ENCODE measurements at places on chromosomes 3 and 15.

DNA sequence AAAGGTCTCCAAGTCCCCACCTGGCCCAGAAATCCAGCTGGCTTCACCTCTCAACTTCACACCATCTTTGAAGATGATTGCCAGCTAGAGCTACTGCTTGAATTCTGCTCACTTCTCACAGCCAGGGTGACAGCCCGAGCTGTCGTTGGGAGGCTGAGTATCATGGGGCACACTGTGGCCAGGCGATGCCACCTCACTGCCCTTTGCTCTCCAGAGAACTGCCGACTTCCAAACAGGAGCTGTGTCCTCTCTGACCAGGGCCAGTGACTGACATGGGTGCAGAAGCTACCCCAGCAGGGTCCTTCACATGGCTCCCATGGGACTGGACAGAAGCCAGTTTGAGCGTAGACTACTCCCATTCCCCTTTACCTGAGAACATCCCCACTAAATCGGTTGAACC is 254.0 kb downstream of the GABRB3 start:
- DNase-seq, result no peak

- DNase-seq, result no peak
Observed at GRCh38 chr3:152174876-152175527, 93.7 kb upstream of the MBNL1 start.

DNA sequence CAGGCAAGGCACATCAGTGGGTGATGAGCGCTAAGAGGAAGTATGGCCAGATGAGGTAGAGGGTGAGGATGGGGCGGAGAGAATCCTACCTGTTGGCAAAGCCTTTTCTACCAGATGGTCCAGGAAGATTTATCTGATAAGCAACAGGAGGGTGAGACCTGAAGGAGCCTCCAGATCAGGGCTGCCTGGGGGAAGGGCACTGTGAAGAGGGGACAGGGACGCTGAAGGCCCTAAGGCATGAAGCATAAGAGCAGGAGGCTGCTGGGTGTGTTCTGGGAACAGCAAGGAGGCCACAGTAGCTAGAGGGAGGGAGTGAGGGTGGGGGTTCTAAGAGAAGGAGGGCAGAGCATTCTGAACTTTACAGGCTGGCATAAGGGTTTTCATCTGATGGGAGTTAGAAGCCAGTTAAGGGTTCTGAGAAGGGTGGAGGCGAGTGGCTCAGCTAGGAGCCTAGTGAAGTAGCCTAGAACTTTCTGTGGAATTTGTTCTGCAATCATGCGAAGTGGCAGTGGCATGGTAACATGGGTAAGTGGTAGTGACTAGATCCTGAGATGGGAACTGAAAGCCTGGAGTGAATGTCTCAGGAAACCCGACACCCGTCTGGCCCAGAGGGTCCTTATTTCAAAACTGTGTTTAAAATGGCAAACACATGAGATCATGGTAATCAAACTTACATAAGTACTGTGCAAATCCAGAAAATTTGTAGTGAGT is 29.9 kb downstream of the CGNL1 start:
- no peak for DNase-seq

DNA sequence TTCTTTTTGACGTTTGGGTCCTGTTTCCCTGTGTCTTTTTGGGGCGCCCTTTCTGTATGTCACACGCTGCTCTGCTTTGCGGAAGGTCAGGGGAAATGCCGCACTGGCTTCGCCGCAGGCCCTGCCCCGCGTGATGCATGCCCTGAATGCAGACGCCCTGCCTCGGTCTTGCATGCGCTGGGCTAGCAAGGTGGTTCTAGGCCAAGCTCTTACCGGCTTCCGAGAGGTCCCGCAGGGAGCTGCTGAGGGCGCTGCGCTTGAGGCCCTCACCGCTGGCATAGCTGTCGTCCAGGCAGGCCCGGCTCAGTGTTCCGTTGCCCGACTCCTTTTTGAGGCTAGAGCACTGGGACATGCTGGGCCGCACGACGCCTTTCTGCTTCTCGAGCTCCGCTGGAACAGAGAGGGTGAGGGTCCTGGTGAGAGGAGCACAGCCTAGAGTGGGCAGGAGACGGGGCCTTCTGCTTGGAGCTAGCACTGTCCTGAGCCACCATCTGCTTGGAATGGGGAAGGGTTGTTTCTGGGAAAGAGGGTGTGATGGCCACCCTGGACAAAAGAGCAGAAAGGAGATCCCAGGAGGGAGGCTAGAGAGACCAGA is 66.9 kb upstream of the RPL32 start:
- DNase-seq, result no peak

DNA sequence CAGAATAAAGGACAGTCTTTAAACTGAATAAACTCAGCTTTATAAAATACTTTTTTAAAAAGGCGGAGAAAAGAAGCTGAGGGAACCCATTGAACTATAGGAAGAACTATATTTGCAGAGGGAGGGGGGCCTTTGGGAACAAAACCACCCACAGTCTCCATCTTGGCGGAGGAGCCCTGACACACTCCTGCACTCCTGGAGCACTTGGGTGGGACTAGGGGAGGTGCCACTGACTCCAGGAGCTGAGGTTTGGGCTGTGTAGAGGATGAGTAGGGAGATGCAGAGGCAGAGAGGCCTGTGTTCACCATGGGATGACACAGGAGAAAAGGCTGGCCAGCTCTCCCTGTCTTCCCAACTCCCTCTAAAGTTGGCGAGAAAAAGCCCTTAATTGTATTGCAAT is 35.8 kb downstream of the IFT122 start:
- no peak for DNase-seq

DNA sequence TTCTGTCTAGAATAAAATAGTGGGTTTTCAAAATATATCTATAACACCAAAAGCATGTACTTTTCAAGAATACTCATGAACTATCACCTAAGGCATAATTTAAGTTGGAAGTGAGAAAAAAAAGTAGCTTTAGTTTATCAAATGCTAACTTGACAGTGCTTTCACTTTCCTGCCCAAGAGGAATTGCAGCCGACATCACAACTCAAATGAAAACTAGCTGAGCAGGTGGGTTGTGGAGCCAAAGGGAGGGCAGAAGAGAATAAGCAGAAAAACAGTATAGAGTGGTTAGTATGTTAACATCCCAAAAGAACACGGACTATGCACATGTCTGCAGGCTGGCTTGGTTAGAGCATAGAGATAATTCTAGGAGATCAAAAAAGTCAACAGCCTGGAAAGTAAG is 120.9 kb downstream of the NEDD4 start:
- no peak for DNase-seq

- peak; percentile 29 for DNase-seq
Observed at GRCh38 chr3:128383316-128384235, 83.1 kb downstream of the DNAJB8 start.

DNA sequence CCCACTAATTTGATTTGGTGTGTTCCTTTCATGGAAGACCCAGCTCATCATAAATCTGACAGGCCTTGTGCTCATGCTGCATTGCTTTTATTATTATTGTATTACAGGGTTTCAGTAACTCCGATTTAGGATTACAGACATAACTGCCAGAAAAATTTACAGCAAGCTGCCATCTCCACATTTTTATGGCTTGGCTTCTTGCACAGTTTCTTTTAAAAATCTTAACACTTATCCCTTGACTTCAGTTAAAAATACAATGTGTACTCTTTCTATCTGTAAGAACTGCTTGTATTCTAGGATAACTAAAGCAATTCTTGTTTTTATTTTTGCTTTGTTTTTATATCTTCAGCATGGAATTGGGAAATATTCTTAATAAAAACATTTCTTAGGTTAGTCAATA is 612.2 kb downstream of the DIPK2A start:
- no peak for DNase-seq

DNA sequence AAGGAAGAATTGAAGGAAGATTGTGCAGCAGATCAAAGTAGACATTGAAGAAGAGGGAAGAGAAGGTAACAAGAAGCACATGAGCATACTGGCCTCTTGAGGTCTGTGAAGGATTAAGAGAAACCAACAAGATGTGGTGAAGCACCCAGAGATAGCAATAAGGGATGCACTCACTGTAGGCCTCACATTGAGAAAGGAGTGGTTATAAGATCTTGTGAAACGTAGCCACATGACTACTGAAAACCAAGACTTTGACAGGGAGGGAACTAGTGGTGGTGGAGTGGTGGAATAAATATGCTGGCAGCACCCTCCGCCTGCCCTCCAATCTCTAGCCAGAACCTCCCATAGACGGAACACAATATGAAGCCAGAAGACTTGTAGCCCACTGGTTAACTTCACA is 651.2 kb downstream of the DIPK2A start:
- no peak for DNase-seq

DNA sequence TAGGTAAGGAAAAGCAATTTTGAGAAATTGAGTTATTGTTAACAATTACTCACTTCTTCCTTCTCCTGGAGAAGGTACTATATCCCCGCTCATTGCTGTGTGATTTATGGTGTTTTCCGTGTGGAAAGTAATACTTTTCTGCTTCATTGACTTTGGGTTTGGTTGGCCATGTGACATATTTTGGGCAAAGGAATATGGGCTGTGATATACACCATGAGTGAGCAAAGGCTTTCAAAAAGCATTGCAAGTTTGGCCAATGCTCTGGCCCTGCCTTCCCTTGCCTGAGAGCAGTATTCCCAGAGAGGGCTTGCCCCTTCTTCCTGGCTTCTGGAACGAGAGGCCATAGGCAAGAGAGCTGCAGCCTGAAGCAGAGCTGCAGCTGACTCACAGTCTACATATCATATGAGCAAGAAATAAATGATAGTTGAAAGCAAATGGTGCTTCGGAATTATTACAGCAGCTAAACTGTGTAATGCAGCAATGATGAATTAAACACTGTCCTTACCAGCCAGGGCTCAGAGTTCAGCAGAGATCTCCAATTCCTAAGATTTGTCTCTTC is 216.8 kb upstream of the CD96 start:
- no peak for DNase-seq

GRCh38 chr15:81783586-81783985 is 262.2 kb downstream of the MEX3B start:
- no peak for DNase-seq

DNA sequence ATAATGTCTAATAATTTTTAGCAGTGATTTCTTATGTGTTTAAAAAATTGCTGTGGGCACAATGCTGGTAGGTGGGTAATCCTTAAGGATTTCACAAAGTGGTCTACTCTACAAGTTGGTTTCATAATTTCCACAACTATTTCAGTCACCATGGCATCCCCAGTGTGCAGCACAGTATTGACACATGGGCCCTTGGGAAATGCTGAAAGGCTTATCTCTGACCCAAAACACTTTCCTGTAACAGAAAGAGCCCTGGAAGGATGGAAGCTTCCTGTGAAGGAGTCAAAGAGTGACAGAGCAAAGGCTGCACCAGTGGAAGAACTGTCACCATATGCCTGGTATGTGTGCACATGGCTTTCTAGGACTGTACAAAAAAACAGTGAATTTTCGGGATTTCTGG is 153.7 kb downstream of the ANO10 start:
- DNase-seq, result no peak

- DNase-seq, result no peak
Observed at GRCh38 chr3:121809249-121809648, 25.6 kb downstream of the IQCB1 start.

DNA sequence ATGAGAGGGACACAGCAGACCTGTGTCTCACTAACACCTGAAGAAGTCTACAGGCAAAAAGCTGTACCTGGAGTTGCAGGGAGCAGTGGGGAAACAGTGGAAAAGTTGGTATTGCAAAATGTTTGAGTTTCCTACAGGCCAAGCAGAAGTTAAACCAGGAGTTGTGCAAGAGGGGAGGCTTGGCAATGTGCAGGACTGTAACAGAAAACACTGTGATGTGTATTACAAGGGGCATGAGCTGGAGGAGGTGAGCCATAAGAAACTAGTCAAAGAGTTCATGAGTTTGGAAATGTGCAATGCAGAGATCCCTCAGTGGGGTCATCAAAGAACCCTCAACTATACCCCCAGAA is 47.1 kb upstream of the SERPINI2 start:
- no peak for DNase-seq

GRCh38 chr3:27681249-27681748 is 40.8 kb downstream of the EOMES start:
- no peak for DNase-seq

- DNase-seq, result no peak
Observed at GRCh38 chr3:49401766-49402165, 10.0 kb downstream of the RHOA start.

DNA sequence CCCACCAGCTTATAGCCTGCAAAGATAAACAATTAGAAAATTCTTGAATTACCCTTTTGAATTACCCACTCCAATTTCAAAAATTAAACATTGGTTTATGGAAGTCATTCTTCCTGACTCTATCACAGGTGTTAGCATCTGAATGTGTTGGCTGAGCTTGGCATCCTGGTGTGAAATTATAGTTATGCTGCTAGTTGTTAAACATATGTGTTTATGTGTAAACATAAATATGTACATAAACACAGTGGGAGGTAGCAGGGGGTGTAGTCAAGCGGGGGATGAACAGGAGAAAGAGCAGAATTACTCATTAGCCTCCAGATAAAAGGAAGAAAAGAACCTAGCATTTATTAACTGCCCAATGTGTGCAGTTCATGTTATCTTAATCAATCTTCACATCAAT is 530.2 kb downstream of the MCTP2 start:
- DNase-seq, result no peak

DNA sequence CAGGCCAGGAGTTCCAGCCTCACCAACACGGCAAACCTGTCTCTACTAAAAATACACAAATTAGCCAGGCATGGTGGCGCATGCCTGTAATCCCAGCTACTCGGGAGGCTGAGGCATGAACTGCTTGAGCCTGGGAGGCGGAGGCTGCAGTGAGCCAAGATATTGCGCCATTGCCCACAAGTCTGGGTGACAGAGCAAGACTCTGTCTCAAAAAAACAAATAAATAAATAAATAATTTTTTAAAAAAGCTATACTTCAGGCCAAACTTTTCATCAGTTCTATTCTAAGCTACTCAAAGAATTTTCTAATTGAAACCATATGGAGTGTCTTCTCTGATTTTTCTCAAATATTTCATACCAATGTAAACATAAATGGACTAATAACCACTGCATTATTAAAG is 43.5 kb downstream of the PHC3 start:
- DNase-seq, result no peak

DNA sequence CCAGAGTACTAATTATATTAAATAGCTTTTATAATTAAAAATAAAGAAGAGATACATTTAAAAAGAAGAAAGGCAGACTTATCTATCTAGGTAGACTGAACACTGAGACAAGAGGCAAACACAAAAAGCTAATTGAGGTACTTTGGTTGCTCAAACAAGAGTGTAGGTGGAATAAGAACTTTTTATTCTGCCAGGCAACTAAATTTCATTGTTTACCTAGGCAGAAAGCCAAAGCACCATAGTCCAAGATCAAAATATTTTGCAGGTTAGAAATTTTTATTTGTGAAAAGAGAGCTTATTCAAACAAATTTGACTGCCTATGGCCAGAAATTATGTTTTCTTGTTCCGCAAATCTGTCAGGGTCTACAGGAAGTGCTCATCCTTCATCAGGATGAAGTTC is 499.6 kb upstream of the GBE1 start:
- no peak for DNase-seq

Data from activated CD8-positive, alpha-beta memory T cell treated with anti-CD3 and anti-CD28 coated beads for 48 hours (primary cell).